Stimulated activated CD8-positive, alpha-beta memory T cell treated with anti-CD3 and anti-CD28 coated beads, Interleukin-4, amount 100 ng/mL, for 1 hour (primary cell): ENCODE measurements at places on chromosomes 5 and 9.

- DNase-seq, result no peak
These were observed 201.2 kb downstream of the TSSK1B start for GRCh38 chr5:113233606-113234005.

DNA sequence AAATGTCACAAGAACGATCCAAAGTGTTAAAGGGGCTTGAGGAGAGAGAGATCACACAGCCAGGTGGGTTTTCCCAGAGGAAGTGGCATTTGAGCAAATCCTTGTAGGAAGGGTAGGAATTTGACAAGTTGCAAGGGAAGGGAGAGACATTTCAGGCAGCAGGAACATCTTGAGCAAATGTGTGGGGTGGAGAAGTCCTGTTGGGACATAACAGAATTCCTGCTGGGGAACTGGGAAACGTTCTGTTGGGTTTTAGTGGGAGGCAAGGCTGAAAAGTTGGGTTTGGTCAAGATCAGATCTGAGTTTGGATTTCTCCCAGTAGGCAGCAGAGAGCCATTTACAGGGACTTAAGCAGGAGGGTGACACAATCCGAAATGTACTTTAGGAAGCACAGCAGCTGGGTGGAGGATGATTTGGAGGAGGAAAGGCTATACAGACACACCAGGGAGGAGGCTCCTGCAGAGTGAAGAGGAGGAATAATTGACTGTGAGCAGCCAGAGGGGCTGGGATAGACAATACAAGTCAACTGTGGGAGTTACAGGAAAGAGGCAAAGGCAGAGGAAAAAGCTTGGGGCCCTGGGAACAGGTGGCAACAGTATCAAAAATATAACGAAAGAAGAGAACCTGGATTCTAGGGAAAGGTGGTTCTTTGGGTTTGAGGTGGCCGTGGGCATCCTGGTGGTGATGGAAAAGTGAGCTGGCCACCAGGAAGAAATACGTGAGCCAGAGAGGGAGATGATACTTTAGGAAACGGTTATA is 3.1 kb upstream of the ZSWIM6 start:
- no peak for DNase-seq

DNA sequence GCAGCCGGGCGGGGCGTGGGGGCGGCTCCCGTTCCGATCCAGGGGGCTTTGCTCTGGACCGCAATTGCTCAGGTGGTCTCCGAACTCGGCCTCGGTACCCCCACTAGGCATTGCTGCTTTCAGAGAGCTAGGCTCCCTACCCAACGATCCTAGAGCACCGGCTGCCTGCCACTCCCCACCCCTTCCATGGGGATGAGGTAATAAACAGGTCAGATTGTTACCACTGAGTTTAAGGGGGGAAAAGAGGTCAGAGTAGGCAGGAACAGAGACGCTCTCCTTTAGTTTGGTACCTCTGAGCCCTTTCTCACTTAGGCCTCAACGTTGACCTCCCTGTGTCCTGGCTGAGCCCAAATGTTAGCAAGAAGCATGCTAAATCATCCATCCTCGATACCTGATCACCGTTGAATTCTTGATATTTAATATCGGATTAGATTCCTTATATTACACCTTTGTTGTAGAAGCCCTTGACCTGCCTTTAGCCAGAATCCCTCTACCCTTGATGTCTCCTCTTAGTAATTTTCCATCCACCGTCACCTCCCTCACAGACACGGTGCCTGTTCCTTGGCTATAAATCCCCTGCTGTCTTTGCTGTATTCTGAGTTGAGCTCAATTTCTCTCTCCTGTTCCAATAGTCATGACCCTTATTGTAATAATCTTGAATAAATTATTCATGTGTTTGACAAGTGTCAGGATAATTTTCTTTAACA is 588 bp upstream of the PLPP1 start:
- DNase-seq, result no peak

DNA sequence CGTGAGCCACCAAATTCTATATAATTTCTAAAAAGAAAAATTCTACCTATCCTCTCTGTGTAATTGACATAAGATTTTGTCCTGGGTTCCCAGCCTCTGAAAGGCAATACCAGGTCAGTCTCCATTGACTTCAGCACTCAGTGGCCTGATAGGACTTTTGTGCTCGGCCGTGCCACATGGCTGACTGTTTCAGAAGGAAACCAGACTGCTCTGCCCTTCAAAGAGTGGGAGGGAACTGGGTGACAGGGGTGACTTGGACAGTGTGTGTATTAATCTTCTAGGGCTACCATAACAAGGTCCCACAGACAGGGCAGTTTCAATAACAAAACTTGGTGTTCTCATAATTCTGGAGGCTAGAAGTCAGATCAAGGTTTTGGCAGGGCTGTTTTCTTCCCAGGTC is 43.0 kb downstream of the ARHGAP26 start:
- no peak for DNase-seq

DNA sequence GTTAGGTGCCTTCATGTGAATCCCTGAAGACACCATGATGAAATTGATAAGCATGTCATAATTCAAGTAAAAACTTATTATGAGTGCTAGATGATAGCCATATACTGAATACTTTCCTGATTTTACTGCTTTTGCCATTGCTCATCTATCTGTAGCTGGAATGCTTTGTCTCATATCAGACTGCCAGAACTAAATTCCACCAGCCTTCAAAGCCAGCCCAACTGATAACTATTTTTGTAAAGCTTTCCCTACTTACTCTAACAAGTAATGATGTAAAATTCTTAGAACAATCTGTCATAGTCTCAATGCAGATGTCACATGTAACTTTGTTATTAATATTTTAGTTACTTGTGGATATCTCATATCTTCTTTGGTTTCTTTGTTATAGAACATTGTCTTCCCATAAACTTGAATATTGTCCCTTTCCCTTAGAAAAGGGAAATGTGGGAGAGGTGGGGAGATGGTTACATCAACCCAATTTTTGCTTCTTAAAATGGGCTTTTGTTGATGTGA is 128.3 kb downstream of the ZCCHC7 start:
- no peak for DNase-seq

GRCh38 chr5:106860398-106861044 is 810.2 kb downstream of the EFNA5 start:
- DNase-seq, result no peak

DNA sequence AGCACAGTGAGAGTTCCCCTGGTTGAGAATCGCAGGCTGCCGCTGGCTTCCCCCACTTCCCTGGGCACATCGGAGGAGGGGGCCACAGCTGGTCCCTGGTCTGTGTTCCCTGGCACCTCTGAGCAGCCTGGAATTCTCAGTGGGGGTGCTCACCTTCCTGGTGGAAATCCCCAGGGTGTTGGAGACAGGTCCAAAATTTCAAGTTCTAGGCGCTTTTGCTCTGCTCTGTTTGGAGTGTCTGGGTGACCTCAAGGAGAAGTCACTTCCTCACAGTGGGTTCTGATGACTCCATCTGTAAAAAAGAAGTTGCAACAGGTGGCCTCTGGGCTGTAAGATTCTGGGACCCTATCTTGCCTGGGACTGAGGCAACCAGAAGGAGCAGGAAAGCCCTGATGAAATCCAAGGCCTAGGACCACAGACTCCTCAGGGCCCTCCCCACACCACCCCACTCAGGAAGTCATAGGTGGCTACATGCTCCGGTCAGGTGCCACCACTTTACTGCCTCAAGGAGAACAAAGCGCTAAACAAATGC is at the start of gene TRAF1:
TSS of gene TRAF1 (minus strand) at position 400 of the 532 bp plus-strand sequence. CDS start 721 bp downstream, outside the sequence.
- DNase-seq, result no peak

GRCh38 chr5:110687485-110687884 is 39.0 kb downstream of the TMEM232 start:
- DNase-seq, result no peak

- DNase-seq, result no peak
These were observed 330.7 kb downstream of the PTPRD start for GRCh38 chr9:10282084-10282483.

- DNase-seq, result no peak
These were observed 279.6 kb upstream of the ADAMTSL1 start for GRCh38 chr9:18194316-18194715.

GRCh38 chr5:5011151-5011550 is 129.0 kb upstream of the ADAMTS16 start:
- no peak for DNase-seq
